Fibroblast of skin of abdomen (primary cell): ENCODE measurements at places on chromosomes 16 and 17.

DNA sequence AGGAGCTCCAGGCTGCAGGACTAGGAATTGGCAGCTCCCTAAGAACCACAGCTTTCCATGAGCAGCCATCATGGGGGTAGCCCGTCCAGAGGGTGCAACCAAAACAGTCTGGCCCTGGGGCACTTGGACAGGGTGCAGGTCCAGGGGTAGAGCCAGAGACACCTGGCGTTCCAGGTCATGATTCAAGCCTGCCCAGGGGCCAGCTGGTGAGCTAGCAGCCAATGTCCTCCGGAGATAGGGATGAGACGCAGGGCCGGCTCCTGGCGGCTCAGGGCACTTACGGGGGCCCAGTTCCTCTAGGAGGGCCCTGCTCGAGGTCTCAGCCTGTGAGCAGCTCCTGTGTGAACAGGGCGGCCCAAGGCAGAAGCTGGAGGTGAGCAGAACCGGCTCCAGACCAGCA lies 22.1 kb downstream of the PIEZO1 start:
- DNase-seq: no peak

DNA sequence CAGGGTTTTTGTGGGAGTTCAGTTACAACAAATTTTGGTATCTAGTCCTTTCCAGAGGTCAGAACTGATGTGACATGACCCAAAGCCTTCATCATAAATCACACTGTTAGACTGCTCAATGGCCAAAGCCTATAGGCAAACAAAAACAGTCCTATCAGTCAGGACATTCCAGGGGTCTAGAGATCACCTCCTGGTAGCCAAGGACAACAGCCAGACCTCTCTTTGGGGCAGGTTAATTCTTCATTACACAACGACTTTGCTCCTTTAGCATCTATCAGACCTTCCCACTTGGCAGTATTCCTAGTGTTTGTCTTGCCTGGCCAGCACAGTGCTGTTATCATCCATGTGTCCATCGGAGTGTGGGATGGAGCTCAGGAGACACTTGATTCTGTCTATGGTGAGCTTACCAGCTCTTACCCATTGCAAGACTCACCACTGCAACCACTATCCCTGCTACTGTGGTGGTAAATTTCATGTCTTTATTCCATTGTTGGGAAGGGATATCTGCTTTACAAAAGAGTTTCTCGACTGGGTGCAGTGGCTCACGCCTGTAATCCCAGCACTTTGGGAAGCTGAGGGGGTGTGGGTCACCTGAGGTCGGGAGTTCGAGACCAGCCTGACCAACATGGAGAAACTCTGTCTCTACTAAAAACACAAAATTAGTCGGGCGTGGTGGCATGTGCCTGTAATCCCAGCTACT lies 95.5 kb upstream of the DHX40 start:
- no peak for DNase-seq

DNA sequence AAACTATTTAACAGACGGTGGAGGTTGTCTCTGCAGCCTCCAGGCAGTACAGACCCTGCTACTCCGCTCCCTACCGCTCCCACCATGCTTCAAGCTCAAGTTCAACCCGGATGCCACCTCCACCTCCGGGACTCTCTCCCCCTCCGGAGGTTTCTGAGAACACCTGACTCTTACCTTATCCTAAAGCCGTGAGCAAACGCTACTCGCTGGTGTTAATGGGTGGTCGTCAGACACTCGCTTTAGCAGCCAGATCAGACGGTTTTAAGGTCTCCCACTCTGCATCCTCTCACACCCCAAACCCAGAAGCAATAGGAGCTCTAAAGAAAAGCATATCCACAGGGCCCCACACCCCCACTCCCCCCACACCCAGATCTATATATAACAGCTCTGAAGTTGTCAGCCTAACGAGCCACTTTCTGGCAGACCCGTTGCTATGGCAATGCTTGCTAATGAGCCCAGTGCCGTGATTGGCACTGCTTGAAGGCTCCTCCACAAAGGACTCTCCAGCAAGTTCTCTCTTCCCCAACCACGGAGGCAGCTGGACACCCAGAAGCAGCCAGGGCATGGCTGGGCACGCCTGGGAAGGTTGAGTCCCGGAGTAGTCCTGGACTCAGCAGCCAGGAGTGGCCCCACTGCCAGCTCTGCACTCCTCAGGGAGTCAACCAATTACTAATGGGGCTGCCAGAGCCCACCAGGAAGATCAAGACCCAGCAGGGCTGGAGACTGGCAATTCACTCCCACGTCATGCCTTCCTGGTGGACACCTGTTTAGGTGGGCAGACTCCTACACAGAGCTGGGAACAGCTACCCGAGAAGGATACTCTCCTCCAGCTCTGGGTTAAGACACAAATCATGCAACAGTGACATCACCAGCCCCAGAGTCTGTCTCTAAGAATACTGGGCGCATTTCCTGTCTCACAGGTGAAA lies 121.2 kb upstream of the RCVRN start:
- no peak for DNase-seq

GRCh38 chr16:86960266-86960665 lies 356.9 kb downstream of the C16orf95 start:
- no peak for DNase-seq

DNA sequence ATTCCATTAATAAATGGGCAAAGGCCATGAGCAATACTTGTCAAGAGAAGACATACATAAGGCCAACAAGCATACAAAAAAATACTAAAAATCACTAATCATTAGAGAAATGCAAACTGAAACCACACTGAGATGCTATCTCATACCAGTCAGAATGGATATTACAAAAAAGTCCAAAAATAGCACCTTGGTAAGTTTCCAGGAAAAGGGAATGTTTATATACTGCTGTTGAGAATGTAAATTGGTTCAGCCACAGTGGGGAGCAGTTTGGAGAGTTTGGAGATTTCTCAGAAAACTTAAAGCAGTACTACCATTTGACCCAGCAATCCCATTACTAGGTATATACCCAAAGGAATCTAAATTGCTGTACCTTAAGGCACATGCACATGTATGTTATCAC lies 467.7 kb downstream of the CDH11 start:
- DNase-seq: peak; percentile 79

- DNase-seq: no peak
These were observed 149.9 kb downstream of the ENGASE start for GRCh38 chr17:79224476-79224875.

DNA sequence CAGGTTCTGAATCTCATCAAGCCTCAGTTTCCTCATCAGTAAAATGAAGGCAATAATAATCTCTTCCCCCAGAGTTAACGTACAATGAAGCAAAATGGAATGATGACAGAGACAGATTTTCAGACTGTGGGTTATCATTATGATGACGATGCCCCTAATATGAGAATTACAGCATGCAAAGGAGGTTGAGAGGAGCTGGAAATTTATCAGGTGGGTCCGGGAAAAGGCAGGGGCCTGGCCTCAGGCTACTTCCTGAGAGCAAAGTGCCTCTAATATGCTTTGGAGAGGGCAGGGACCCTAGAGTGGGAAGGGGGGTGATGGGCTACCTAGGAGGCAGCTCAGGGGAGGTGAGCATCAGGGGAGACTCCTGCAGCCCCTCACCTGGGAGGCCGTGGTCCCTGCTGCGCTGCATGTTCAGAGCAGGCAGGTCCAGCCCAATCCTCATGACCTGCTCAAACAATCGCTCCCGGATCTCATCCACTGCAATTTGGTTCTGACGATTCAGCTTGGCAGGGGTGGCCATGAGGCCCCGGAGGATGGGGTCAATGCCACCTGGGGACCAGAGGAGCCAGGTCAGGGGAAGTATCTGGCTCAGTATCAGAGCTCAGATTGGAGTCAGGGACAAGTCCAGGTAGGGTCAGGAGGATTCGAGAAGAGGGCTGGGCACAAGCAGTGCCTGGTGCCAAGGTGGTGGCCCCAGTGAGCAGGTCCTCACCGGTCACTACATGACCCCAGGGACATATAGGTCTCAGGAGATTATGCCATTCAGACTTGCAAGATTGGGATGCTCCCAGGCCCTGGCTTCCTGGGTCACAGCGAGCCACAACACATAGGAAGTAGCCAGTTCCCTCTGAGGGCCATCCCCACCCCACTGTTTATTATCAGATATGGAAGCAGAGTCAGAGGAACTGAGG lies 8.1 kb downstream of the MPO start:
- no peak for DNase-seq

DNA sequence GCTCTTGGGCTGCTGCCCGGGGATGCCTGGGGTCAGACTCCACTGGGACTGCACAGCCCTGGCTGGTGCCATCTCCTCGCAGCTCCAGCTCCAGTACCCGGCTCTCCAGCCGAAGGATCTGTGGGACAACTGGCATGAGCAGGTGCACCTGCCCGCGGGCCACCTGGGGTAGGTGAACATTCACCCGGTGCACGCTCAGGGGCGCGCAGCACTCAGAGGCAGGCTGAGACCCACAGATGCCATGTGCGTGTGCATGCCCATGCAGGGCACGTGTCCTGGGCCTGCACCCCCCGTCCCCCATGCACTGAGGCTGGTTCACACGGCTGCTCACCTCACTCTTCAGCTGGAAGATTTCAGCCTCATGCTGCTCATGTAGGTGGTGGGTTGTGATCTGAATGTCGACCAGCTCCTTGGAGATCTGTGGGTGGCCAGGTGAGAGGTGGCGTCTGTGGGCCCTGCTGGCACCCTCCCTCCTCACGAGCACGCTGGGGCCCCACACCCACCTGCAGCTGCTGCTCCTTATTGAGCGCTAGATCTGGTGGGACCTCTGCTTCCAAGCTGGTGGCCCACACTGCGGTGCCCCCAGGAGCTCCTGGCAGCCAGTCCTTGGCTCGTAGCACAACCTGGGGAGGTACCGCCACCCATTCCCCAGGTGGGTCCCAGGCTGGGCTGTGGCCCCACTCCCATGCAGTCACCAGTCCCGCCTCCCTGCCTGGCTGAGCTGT lies 618 bp downstream of the CCDC78 start:
- no peak for DNase-seq

GRCh38 chr17:18132711-18133110 lies 24.2 kb downstream of the MYO15A start:
- no peak for DNase-seq

DNA sequence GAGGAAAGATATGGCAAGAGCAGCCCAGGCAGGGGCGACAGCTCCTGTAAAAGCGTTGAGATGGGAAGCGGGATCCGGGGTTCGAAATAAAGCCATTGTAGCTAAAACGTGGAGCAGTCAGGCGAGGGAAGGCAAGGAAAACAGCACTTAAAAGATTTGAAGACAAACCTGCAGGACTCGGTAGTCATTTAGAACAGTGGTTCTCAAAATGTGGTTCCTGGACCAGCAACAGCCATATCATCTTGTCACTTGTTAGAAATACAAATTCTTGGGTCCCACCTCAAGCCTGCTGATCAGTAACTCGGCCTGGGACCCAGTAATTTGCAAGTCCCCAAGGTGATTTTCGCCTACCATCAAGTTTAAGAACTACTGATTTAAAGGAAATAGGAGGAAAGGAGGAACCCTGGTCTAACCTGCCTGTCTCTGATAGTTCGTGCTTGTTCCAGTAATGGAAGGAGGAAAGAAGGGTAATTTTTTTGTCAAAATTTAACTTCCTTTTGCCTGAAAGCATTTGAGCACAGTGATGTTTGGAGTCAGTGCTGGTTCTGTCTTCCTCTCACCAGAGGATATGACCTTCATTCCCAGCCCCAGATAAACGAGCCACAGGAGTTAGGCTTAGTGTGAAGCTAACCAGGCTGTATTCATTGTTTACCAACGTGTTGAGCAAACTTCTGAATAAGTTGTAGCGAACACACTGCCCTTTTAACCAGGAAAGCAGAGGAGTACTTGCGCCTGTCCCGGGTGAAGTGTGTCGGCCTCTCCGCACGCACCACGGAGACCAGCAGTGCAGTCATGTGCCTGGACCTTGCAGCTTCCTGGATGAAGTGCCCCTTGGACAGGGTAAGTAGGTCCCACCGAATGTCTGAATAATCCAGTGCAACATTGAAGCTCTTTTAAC lies 1.1 kb downstream of the ORC6 start:
- DNase-seq: peak; percentile 14

DNA sequence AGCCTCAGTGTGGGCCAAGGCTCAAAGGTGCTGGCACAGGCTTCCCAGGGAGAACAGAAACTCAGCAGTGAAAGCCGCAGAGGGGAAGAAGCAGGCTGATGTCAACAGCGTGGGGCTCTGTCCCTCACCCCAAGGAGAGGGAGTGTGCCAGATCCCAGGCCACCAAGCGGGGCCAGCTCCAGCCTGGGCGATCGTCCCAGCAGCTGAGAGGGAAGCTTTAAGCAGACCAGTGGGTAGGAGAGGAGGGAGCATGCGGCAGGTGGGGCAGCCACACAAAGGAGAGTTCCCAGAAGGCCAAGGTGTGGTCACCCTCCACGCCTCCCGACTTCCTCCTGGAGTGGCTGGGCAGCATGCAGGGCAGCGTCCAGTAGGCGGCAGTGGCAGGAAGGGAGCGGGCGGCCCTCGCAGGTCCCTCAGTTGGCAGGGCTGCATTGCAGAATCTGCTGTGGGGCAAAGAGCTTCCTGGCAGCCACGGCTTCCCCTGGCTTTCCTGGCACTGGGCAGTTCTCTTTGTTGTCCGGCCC lies 6.0 kb downstream of the SYNGR2 start:
- DNase-seq: no peak

DNA sequence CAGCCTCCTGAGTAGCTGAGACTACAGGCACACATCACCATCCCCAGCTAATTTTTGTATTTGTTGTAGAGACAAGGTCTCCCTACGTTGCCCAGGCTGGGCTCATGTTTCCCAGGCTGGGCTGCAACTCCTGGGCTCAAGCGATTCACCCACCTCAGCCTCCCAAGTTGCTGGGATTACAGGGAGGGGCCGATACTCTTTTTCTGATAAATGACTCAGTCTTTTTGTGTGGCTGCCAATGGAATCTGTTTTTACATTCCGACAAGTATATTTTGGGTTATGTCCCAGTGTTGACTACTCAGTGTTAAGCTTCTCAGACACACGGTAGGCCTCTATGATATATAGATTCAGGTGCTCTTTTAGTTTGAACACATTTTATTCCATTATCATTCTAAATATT lies 58.1 kb downstream of the SLFN11 start:
- DNase-seq: peak; percentile 91

DNA sequence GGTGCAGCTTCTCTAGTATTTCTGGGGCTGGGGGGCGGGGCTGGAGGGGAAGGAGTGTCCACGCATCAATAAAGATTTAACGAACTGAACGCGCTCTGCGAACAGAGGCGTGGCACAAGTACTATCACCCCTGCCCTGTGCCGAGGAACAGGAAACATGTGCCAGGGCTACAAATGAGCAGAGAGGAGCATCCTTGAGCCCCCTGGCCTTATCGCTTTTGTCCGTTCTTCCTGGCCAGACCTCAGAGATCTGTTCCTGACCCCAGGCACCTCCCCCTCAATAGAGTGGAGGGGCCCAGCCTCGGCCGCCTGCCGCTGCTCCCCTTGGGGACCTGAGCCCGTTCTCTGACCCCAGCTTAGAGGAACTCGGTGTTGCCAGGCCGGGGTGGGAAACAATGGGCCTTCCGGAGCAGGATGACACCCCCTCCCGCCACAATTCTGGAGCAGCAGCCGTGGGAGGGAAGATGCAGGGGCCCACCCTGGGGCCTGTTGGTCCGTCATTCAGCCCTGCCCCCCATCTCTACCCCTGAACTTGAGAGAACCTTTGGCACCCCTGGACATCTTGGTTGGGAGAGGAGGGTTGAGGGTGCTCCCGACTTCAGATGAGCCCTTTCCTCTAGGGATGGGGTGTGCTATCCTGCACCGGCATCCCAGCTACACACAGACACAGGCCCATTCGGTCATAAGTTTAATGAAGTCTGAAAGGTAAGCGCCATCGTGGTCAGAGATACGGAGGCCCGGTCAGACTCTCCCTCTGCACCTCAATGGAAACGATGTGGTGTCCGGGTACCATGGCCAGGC lies 1.1 kb downstream of the NAA38 start:
- DNase-seq: peak; percentile 28
